ENCODE measurements at places on chromosomes 5 and 9.

- DNase-seq = no peak
Measured at GRCh38 chr9:132141344-132141947, 20.4 kb upstream of the NTNG2 start.

DNA sequence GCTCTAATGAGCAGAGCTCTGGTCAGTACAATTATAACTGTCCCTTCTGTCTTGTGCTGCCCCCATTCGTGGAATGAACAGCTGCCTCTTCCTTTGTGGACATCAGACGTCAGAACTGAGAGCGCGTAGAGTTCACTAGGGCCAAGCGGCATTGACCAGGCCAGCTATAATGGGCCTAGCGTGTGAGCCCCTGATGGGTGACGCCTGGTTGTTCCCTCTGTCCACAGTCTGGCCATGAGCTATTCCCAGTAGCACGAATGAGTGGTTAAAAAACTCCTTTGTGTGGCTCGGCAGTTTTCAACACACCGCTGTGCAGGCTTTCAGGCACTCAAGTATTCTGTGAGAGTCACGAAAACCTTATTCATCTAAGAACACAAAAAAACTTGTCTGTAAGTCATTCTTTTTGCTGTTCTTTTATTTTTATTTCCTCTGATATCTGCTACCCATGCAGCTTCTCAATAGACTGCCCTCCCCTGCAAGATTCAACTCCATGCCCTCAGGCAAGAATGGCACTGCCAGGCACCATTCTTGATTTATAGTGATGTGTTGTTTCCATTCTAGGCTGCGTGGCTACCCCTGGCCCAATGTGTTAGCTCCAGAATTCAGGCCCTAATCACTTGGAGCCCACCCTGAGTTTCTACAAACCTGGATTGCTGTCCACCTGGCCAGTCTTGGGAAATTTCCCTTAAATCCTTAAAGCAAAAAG is 52.5 kb downstream of the ANKDD1B start:
- no peak for DNase-seq

DNA sequence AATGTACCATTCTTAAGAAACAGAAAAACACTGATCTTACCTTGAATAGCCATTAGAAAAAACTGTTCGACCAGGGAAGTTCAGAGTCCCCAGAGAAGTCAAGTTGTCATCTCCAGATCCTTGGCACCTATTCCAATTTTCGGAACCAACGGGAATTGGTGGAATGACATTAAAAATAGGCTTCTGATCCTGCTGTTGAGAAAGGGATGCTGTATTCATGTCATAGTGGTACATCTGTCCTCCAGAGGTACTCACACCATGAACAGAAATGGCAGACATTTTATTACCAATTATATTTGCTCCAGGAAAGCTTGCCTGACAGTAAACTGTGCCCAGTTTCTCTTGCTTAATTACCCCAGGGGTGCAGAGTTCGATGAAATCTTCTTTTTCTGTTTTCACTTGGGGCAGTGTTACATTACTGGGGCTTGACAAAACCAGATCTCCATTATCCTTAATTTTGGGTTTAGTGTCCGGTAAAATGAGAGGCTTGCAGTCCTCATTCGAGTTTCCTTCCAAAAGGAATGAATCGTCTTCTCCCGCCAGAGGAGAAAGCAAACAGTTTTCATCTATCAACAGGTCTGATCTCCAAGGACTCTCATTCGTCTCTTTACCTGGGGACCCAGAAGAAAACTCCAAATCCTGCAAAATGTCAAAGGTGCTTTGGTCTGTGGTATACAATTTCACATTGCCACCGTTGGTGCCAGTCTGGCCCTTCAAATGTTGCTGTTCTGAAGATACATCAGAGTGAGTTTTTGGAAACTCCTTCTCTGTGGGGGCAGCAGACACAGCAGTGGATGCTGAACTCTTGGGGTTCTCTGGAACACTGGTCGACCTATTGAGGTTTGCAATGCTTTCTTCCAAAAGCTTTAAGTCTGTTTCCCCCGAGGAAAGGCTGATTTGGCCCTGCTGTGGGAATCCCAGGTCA is 3.6 kb downstream of the NR3C1 start:
- DNase-seq = no peak

DNA sequence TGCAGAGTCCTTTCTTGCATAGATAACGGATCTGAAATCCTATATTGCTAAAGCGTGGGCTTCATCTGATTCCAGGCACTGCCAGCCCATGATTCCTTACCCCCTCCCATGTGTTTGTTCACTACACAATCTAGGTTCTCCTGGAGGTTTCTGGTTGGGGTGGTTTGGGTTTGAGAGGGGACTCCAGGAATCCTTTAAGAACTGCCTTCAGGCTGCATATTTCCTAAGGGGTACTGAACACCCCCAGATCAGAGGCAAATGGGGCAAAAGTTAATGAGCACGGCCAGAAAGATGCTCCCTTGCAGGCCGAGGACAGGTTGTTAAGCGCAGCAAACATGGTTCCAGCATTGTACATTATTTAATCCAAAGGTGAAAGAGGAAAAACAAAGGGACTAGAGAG is 9.9 kb downstream of the NR2F1 start:
- DNase-seq = no peak

DNA sequence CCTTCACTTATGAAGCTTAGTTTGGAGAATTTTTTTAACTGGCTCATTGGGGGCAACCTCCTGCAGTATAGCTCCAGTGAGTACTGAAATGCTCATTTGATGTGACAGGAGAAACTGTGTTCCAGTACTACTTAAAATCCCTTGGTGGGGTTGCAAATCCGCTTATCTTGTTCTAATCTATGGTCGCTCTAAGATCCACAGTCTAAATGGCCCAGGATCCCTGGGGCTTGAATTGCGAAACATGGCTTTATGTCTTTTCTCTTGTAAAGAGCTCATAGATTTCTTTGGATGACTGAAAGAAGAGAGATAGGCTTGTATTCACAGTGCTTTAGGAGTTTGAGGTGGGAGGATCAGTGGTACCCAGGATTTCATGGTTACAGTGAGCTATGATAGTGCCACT is 52.7 kb downstream of the ADAMTSL1 start:
- no peak for DNase-seq

DNA sequence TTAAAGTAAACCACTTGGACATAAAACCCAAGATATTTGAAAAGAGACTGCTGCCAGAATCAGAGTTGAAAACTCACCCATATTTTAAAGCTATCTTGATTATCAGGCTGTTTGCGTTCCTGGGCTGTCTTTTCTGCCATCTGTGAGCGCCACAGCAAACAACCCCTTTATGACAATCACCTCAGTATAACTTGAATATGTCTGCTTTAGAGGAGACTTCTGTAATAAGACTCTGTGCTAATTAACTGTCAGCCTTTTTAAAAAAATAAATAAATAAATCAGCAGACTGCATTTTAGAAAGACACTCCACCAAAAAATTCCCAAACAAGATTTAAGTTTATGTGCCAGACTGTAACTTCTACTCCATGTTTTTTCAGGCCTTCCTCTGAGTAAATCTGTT is 375.7 kb upstream of the CCNH start:
- DNase-seq = no peak

GRCh38 chr5:33240558-33240957 is 200.2 kb upstream of the TARS1 start:
- DNase-seq = no peak

DNA sequence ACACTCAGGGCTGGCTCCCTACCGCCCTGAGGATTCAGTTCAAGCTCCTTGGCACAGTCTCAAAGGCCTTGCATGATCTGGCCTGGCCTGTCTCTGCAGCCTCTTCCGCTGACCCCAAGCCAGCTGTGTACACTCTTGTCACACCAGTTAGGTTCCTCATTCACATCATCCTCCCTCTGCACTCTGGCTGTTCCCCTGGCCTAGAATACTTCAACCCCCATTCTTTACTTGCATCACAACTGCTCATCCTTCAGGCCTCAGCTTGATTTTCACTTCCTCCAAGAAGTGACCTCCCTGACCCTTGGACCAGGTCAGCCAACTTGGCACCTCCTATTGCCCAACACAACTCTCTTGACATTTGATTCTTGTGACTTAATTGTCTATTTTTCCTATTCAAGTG is 18.9 kb upstream of the PFDN1 start:
- DNase-seq = no peak

DNA sequence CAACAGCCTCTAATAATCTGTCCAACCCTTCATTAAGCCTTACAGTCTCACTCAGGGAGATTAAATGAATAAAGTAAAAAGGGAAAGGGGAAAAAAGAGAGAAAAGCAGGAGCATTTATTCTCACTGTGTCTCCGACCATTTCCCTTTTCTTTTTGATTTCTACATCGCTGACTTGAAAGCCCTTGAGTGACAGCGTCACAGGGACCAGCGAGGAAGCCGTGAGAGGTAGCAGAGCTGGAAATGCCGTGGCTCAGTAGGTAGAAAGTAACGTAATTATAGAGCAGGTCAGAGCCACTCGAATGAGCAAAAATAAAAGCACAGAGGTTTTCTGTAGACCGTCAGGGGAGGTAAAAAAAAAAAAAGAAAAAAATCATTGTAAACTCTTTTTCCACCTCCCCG is 52.4 kb downstream of the ASS1 start:
- DNase-seq = no peak

DNA sequence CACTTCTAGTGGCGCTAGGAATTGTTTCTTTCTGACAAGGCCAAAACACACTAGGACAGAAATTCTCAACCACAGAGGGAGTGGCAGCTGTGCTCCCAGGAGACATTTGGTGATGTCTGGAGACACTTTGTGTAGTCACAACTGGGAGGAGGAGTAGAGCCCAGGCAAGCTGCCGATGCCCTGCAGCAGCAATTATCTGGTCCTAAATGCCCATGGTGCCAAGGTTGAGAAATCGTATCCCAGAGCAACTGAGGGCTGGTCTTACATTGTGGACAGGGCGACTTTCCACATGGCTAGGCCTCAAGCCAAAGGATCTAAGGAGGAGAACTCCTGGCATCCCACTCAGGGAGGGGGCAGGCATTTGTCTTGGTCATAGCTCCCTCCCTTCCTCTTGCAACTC is 259.9 kb downstream of the GADD45G start:
- DNase-seq = no peak
